ENCODE measurements at places on chromosomes 12 and 14.

DNA sequence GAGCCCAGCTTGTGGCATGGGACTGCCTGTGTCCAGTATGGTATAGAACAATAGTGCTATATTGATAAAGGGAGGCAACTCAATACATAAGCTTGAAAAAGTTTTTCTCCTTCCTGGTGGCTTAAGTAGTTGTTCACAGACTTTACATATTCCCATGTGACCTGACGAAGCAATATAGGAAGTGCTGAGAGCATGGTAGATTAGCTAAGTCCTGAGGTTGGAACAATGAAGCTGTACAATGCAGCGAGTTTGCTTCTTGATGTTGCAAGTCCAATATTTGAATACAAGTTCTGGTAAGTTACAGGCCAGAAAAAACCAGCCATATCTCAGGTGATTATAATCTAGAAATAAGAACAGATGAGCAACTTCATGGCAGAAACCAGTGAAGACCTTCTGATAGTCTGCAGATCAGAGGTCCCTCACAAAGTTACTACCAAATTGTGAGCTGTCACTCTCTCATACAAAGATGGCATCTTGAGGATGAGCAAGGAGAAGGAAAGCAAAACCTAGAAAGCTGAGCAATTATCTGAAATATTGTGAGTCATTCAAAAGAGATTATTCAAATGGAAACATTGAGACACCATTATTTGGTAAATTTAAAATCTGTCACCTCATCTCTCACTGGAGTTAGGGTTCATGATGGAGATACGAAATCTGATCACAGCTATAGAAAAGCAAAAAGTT, 72.9 kb upstream of the BTG1 start:
- DNase-seq, result no peak

- DNase-seq, result peak; percentile 50
Observed at GRCh38 chr14:40870252-40870651, 736.4 kb upstream of the LRFN5 start.

DNA sequence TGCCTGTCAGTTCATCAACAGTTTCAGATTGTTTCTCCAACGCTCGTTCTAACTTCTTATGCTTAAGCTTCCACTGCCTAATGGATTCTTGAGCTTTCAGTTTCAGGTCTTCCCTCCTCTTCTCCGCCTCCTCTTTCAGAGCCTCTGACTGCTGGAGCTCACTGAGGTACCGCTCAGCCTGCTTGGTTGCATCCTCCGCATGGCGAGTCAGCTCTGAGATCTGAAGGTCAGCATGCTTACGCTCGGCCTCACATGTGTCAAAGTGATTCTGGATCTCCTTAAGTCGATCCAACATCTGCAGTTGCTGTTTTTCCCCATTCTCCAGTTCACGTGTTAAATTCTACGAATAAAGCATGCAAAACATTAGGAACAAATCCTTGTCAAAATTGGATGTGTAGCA, 148.8 kb downstream of the CEP128 start:
- DNase-seq, result no peak

DNA sequence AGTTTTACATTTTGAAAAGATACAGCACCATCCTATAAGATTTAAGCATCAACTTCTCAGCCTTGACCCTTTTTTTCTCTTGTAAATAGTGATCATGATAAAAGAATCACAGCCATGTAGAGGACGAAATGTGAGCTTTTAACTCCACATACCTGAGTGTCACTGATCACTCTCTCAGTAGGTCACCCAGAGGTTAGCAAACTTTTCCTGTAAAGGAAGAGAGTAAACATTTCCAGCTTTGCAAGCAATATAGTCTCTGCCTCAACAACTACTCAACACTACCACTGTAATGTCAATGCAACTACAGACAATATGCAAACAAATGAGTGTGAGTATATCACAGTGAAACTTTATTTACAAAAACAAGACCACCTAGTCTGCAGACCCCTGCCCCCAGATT, 912.1 kb downstream of the DIO2 start:
- DNase-seq, result no peak

DNA sequence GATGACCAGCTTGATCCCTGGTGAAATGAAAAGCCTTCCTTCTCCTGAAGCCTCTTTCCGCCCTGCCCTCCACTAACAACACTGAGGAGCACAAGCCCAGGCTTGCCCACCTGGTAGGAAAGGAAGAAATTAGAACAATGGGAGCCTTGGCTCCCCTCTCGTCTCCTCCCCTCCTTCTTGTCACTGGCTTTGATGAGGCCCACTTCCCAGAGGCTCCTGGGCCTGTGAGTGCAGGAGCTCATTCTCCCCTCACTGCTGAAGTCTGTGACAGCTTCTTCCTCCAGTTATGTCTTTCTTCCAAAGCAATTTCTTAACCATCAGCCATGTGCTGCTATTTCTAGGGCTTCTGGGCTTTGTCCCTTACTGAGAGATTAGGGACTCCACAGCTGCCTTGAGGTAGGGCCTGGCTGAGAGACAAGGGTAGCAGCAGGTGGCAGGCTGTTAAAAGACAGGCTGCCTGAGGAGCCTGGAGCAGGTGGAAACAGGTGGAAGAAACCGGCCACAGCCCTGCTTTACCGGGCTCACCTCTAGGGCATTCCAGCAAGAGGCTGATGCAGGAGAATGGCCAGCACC, 53.6 kb upstream of the SRSF5 start:
- DNase-seq, result peak; percentile 68

DNA sequence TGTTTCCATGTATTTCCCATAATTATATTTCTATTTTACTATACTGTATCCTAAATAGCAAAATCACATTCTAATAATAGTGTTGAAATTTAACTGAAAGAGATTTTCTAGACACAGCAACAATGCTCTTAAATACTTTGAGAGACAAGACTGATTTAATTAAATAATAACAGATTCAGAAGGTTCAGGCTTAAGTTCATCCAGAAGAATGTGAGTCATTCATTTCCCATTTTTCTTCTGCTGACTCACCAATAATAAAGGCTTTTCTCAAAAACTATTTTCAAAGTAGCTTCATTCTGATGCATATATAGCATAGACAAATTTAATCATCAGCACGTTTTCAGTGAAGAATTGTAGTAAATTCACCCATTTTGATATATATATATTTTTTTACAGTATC, 481.4 kb downstream of the MDGA2 start:
- DNase-seq, result no peak

GRCh38 chr14:50606468-50606867, 46.5 kb downstream of the ATL1 start:
- no peak for DNase-seq

DNA sequence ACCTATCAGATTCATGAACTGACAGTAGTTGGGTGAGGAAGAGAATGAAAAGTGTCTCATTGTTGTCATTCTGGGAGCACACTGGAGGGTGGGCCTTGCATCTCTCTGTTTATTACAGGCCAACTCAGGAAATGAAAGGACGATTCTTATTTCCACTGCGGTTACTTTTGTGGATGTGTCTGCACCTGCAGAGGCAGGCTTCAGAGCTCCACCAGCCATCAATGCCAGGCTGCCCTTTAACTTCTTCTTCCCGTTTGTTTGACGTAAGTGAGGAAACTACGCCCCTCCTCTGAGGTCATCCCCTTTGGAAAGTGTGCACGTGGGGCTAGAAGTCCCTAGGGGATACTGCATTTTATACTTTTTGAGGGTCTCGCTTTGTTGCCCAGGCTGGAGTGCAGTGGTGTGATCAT, 33.7 kb downstream of the TCTN1 start:
- no peak for DNase-seq

DNA sequence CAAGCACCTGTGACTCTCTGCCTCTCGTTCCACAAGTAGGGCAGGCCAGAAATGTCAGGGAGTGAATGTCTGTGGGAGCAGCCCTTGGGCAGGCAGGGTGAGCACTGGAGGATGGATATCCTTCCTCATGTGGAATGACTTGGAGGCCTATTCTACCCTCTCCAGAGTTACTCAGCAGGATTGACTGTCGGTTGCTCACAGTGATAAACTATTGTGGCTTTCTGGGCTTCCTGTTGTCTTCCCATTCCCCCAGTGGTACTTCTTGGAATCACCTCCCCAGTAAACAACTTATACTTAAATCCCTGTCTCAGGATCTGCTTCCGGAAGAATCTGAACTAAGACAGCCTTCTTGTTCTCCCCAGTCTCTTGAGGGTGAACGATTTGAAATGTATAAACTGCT, 79.6 kb upstream of the MANSC4 start:
- DNase-seq, result no peak

DNA sequence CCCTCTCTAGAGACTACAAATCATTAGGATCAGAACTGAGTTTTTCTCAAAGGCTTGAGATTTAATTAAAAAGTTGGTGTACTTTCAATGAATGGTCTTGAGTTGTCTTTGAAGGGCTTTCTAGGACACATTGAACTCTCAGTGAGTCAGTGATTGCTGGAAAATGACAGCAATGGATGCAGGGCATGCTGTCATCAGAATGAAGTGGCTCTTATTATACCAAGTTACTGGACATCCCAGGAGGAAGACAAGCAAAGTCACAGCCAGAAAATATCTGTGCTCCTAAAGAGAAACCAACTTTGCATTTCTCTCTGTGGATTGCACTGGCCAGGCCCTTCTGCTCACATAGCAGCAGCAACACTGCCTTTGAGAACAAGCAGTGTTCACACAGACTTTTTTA, 112.6 kb downstream of the PRIMA1 start:
- no peak for DNase-seq

DNA sequence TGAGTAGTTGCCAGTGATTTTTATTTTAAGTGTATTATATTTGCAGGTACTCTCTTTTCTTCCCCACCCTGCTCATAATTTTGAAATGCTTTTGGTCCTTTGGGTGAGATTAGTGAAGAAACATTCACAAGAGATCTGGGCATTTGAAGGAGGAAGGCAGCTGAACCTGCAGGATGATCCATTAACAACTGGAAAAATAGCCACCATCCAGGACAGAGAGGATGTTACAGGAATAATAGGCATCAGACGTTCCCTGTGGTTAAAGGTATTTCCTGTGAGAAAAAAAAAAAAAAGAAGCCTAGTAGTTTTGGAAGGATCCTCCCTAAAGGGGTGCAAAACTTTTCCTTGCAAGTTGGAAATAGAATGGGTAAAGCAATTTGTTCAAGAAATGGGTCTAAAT, 145.3 kb downstream of the SLC38A4 start:
- no peak for DNase-seq

GRCh38 chr14:58923751-58924405, 264.6 kb upstream of the DAAM1 start:
- no peak for DNase-seq

DNA sequence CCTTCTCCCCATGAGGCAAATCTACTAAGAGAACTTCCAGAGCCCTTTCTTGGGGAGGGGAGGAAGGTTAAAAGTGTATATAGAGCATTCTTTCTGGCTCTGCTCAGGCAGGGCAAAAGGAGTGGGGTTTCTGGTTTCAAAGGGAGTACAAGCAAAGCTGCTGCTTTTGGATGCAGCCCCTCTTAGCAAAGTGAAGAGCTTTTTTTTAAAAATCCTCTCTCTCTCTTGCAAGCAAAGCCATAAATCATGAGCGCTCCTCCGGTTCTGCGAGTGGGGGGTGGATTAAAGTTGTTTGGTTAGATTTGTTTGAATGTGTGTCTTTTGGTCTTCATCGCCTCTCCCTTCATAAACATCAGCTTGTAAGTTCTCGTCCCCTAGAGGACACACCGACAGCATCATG, 546.6 kb upstream of the TBX3 start:
- no peak for DNase-seq

GRCh38 chr12:93991829-93992461, 156.4 kb upstream of the PLXNC1 start:
- no peak for DNase-seq

- DNase-seq, result no peak
Observed at GRCh38 chr12:67797185-67797741, 148.7 kb downstream of the DYRK2 start.

DNA sequence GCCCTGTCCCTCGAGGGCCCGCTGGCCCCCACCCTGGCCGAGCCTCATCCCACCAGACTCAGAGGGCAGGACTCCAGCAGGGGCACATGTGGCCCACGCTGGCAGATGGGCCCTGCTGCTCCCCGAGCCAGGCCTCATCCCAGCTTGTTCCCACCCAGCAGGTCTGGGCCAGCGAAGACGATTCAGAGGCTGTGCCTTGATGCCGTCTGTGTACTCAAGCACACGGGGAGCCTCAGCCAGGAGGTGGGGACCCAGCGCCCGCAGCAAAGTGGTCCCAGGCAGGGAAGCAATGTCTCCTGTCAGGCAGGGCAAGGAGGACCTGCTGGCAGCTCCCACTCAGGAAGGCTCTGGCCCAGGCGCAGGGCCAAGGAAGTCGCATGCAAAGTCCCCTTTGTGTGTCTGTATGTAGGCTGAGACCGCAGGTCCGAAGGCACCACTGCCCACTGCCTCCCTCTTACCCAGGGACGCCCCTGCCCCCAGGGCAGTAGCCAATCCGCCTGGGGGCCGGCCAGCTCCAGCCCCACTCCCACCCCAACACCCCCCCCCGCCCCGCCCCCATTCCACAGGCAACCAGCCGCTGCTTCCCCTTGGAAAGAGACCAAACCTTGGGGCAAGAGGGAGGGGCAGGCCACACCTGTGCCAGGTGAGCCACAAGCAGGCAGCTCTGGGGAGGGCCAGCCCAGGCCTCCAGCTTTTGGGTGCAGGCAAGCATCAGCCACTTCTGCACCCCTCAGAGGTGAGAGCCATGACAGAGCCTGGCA, 9.4 kb downstream of the DEGS2 start:
- DNase-seq, result peak; percentile 5

GRCh38 chr12:20368651-20369304, 441 bp downstream of the PDE3A start:
- DNase-seq, result no peak

DNA sequence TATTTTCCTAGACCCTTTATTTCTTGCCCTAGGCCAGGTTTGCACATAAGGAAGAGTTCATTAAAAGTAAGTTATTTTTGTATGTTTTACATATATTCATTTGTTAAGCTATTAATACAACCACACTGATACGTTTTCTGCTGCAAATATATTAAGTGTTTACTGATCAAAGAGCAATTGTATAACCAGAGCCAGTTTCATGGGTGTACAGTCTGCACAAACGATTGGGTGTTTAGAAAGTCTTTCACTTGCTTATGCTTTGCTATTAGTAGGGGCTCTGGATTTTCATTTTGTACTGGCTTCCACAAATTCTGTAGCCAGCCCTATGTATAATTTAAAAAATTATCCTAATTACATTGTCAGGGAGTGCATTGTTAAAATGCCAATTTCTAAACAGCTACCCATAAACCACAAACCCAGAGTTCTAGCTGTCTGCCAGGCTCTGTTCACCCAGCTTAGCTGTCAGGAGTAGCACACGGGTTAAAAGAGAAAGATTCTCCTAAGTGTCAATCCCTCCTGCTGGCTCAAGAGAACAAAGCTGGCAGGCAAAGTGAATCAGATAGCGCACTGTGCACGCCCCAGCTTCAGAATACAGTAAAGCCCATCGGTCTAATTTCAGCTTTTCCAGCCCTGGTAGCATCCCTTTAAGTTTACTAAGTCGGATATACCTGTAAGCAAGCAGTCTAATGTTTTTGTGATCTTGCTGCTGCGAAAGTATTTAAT, 151.0 kb upstream of the LMO3 start:
- DNase-seq, result peak; percentile 16

GRCh38 chr12:105855361-105856047, 283.2 kb downstream of the NUAK1 start:
- no peak for DNase-seq

GRCh38 chr14:100850841-100851585, 25.1 kb downstream of the MEG3 start:
- peak; percentile 25 for DNase-seq

GRCh38 chr12:76560086-76560491, 518 bp upstream of the OSBPL8 start:
- DNase-seq, result peak; percentile 54

- DNase-seq, result no peak
Observed at GRCh38 chr12:89492883-89493282, 31.7 kb downstream of the GALNT4 start.

- DNase-seq, result no peak
Observed at GRCh38 chr14:66085665-66086064, 400.5 kb upstream of the CCDC196 start.

GRCh38 chr12:11595080-11595479, 54.4 kb upstream of the ETV6 start:
- no peak for DNase-seq

Data from NCI-H1092 treated with DMSO at 0.1 percent for 48 hours (cell line).